Activated CD8-positive, alpha-beta memory T cell treated with anti-CD3 and anti-CD28 coated beads, Interleukin-2, amount 50 U/mL, for 48 hours (primary cell): ENCODE measurements at places on chromosomes 3 and 15.
A peak's percentile ranks its signal among the peaks of the same experiment; 100 is the strongest.

DNA sequence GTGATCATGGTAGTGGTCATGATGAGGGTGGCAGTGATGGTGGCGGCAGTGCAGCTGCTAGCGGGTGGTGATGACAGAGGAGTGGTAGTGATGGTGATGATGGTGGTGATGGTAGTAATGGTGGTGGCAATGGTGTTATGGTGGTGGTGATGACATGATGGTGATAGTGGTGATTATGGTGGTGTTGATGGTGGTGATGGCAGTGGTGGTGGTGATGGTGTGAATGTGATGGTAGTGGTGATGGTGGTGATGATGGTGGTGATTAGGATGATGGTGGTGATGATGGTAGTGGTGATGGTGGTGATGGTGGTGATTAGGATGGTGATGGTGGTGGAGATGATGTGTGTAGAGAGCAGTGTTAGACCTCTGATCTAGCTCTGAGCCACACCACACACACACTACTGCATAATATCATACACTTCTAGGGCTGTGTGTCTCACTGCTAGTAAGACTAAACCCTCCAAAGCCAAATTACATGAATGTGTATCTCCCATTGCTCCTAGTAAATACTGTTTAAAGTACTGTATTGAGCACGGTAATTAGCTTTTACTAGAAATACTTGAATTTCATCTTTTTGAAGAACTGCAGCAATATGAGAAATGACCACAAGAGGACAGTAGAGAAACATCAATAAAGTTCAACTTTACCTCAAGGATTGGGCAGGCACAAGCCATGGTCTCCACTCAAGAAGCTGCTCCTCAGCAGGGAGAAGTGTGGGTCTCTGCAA lies 28.8 kb downstream of the TMED3 start:
- no peak for DNase-seq

GRCh38 chr3:159497361-159497760 lies 491.3 kb upstream of the IL12A start:
- no peak for DNase-seq

- DNase-seq: no peak
These were observed 318.7 kb upstream of the STT3B start for GRCh38 chr3:31213869-31214486.

DNA sequence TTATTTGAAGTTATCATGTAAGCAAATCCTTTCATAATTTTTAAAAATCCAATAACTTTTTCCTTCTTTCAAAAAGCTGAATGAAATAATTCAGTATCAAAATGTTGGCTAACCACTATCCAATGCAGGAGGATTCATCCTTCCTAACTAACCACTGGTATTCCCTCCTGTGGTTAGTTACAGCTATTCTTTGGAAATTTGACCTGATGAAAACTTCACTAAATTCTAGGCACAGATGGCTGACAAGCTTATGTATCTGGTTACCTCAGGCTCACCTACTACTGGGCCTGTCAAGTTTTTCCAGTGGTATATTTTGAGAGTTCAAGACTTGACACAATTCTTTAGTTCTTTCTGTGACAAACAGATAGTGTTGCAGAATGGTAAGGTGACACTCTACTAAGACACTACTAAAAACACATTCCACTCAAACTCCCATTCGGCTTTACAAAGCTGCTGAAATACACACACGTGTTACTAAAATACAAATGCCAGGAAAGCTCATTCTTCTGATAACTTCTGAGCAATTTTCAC lies 15.8 kb downstream of the NPTN start:
- DNase-seq: no peak

GRCh38 chr3:8712908-8713255 lies 20.7 kb upstream of the CAV3 start:
- DNase-seq: no peak

DNA sequence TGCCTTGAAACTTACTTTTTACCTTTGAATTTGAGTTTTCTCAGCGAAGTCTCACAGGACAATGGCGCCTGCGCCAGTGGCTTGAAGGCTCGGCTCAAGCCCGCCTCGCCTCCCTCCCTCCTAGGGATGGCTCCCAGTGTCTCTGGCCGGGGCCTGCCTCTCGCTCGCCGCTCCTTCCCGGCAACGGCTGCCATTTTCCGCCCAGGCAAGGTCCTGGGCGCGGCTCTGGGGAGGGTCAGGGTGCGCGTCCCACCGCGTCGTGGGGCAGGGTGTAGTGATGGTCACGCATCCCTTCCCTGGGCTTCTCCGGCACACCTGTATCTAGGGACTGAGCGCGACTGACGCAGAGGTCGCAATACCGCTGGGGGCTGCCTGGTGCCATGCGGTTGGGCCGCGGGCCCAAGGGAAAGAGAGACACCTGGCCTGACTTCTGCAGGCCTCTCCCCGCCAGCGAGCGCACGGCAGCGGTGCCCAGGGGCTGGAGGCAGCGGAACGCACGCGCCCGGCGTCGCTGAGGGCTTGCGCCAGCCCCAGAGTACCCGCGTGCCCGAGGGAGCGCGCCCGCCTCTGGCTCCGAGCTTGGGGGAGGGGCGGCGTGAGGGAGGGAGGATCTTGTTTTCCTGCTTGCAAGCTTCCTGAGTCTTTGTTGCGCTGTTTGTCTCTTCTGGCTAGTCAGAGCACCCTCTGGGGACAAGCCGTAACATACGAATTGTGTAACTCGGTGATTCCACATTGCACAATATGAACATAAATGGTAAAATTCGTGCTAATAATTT lies 20.7 kb upstream of the FEM1B start:
- peak; percentile 80 for DNase-seq

GRCh38 chr3:13801361-13802204 lies 78.3 kb downstream of the WNT7A start:
- DNase-seq: no peak

- DNase-seq: no peak
These were observed 32.0 kb downstream of the TNFAIP8L3 start for GRCh38 chr15:51062736-51063135.
